ENCODE measurements at places on chromosomes 6 and 20.

DNA sequence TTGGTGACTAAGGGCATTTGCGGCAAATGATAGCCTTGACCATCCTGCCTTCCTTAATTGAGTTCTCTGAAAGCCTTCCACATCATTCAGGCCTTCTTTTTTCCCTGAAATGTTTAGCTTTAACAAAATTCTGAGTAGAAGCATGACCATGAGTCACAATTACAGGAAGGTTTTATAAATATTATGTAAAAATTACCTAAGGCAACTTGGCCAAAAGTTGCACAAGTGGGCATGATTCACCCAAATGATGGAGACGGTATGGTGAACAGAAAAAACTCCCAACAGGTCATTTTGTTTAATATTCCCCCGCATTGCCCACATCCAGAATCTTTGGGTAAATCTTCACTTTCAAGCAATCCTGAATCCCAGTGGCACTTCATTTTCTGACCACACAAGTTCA, 37.0 kb downstream of the MC3R start:
- no peak for DNase-seq

GRCh38 chr20:55744896-55745295, 260.4 kb downstream of the CBLN4 start:
- no peak for DNase-seq

- DNase-seq, result no peak
Observed at GRCh38 chr6:147304016-147304415, 99.8 kb downstream of the STXBP5 start.

DNA sequence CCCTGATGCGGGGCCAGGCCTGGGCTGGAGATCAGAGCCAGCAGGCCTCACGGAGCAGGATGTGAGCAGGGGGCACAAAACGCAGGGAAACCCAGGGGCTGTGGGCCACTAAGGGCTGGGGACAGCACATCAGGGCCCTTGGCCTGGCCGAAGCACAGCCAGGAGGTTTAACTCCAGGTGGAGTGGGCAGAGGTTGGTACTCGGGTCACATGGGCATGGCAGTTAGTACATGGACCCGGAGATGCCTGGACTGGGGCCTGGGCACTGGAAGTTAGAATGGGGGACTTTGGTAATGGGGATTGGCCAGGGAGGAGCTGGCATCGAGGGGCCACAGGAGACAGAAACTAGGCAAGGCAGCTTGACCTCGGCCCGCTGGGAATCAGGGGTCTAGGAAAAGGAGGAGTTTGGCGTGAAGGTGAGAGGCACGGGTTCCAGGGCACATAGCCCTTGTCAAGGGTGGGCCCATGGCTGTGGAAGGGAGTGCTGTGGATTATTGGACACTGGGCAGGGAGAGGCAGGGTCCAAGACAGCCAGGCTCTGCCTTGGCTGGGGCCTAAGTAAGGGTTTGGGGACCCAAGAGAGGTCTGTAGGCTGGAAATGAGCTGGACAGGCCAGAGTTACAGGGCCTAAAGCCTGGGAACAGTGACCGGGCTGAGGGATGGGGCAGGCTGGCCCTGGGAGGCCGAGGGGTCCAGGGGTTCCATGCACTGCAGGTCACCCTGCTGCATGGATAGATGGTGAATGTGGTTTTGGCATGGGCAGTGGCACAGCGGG, 41.6 kb upstream of the CD93 start:
- DNase-seq, result no peak

GRCh38 chr6:152642578-152643375, 5.6 kb upstream of the SYNE1 start:
- DNase-seq, result no peak

GRCh38 chr20:63628246-63628975, 1.5 kb upstream of the GMEB2 start:
- DNase-seq, result no peak

- no peak for DNase-seq
Observed at GRCh38 chr6:116111552-116112528, 11.2 kb downstream of the NT5DC1 start.

DNA sequence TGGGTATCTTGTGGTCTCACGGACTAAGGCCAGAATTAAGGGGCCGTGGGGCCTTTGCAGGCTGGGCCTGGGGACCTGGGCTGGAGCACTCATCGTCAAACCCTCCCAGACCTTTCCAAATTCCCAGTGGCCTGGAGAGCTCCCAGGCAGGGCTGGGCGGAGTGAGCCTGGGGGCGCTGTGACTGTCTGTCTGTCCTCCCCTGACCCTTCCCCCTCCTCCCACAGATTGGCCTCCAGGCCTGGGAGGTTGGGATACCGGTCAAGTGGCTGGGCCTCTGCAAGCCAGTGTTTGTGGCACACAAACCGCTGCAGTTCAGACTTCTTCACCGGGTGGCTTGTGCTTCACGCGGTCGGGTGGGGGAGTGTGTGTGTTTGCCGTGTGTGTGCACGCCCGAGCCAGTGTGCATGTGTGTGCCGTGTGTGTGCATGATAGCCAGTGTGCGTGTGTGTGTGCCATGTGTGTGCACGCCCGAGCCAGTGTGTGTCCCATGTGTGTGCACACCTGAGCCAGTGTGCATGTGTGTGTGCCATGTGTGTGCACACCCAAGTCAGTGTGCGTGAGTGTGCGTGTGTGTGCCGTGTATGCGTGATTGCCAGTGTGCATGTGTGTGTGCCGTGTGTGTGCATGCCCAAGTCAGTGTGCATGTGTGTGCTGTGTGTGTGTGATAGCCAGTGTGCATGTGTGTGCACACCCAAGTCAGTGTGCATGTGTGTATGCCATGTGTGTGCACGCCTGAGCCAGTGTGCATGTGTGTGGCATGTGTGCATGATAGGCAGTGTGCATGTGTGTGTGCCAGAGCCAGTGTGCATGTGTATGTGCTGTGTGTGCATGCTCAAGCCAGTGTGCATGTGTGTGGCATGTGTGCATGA, 6.3 kb downstream of the RBBP8NL start:
- DNase-seq, result no peak

DNA sequence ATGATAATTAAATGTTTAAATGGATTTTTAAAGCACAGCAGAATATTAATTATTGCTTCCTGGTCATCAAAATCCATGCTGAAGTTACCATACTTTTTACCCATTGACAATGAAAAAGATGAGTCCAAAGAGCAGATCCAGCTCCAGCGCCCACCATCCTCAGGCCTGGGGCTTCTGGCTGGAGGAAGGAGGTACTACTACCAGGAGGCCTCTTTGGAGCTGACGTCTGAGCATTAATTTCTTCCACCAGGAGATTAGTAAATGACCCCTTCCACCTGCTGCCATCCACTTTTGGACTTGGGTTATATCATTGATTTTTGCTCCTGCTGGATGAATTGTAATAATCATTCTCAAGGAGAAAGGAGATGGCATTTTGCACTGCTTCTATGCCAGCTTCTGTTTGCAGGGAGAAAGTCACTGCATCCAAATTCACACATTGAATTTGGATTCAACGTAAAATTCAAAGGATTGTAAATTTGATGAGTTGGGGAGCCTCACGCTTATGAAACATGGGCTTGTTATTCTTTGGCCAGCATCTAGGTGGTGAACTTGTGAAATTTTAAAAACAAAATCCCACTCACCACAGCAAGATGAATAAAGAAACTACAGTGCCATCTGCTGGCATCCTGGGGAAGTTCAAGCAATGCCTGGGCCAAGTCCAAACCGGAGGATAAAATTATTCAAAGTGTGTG, 121.8 kb downstream of the SASH1 start:
- no peak for DNase-seq

DNA sequence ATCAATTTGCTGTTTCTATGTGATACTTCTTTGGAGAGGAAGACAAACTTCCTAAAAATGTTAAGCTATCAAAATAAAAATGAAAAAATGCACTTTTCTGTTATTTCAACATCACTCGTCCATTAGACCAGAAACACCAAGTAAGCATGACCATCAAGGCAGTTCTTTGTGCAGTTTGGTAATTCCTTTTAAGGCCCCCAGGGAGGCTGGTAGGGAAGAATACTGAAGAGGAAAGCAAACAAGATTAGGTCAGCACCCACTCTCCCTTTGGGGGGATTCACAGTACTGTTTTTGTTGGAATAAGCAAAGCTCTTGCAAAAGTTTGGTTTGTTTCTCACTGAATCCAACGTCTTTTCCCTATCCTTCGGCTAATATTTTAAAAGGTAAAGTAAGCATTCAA, 206.8 kb upstream of the SLC35B3 start:
- DNase-seq, result no peak

DNA sequence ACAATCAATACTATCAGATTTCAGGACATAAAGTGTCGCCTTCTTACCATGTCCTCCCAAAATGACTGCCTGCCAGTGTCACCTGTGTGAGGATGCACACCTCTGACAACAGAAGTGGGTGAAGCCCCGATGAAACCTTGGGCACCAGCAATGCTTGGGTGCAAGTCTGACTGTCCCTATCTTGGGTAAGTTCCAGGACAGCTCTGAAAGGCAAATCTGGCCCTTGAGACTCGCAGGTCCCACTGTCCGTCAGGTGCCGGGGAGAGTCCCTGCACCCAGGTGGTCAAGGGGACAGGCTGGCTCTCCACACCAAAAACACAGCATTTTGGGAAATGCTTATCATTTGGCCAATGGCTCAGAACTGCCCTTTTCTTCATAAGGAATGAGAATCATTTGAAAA, 43.3 kb downstream of the EZR start:
- no peak for DNase-seq

- DNase-seq, result no peak
Observed at GRCh38 chr6:113960795-113961194, 10.2 kb downstream of the HDAC2 start.

- DNase-seq, result no peak
Observed at GRCh38 chr6:117653949-117654348, 21.3 kb upstream of the NUS1 start.

- no peak for DNase-seq
Observed at GRCh38 chr6:97440590-97441176, 157.7 kb upstream of the MMS22L start.

DNA sequence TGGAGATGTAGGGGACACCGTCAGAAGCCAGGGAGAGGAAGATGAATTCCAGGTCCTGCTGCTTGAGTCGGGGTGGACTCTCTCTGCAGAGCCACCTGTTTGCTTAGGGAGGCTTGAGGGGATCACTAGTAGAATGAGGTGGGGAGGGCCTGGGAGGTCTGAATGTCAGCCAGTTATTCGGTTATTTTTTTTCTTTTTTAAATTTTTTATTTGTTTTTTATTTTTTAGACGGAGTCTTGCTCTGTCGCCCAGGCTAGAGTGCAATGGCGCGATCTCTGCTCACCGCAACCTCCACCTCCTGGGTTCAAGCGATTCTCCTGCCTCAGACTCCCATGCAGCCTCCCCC, 8.4 kb downstream of the TEAD3 start:
- no peak for DNase-seq

DNA sequence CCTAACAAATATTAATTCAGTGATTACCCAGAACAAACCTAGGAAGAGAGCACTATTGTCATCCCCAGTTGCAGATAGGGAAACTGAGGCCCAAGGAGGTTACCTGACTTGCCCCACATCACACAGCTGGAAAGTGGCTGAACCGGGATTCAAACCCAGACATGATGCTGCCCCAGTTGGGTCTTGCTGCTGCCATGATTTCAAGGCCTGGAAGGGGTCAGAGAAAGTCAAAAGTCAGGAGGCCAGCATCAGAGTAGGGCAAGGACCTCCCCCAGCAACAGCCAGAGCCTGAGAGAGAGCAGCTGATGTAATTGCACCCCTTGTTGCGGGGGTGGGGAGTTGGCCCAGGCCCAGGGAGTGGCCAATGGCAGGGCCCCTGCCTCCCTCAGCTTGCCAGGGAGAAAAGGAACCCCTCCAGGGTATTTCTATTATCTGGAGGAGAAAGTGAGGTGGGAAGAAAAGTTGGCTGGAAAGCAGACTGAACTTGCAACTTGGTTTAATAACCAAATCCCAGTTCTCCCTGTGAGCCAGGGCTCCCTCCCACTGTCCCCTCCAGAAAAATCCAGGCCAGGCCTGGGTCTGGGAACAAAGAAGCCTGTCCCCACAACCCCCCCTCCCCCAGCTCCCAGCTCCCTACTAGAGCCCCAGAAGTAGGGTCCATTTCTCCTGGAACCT, 83.6 kb downstream of the MRPL14 start:
- no peak for DNase-seq

GRCh38 chr6:141607956-141608355, 524.8 kb upstream of the GJE1 start:
- DNase-seq, result no peak

- no peak for DNase-seq
Observed at GRCh38 chr20:62054451-62054953, 11.2 kb downstream of the TAF4 start.

- no peak for DNase-seq
Observed at GRCh38 chr20:62336329-62336728, 30.8 kb downstream of the LAMA5 start.

Data from T-helper 1 cell (primary cell).